ENCODE measurements at places on chromosomes 11 and 22.

- no peak for DNase-seq
These were observed 134.3 kb upstream of the C11orf58 start for GRCh38 chr11:16603890-16604793.

GRCh38 chr22:20783844-20784723 is 10.2 kb downstream of the SERPIND1 start:
- DNase-seq, result peak; percentile 22

DNA sequence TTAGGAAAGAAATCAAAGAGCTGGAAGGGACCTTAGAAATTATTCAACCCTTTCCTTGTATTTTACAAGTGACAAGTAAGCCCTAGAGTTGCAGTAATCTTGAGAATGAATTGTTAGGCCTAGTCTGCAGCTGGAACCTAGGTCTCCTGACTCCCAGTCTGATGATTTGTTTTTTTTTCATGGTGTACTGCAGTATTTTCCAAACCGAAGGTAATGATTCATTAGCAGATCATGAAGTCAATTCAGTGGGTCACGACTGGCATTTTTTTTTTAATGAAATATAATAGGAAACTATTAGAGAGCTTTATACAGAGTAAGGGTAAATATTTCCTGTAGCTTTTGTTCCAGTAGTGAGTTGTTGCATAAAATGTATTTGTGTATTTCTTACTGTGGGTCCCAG is 42.8 kb downstream of the EXT2 start:
- no peak for DNase-seq

- DNase-seq, result no peak
These were observed 79.1 kb downstream of the PICALM start for GRCh38 chr11:85989746-85990145.

GRCh38 chr22:20909543-20910303 is 7.5 kb upstream of the CRKL start:
- DNase-seq, result no peak

DNA sequence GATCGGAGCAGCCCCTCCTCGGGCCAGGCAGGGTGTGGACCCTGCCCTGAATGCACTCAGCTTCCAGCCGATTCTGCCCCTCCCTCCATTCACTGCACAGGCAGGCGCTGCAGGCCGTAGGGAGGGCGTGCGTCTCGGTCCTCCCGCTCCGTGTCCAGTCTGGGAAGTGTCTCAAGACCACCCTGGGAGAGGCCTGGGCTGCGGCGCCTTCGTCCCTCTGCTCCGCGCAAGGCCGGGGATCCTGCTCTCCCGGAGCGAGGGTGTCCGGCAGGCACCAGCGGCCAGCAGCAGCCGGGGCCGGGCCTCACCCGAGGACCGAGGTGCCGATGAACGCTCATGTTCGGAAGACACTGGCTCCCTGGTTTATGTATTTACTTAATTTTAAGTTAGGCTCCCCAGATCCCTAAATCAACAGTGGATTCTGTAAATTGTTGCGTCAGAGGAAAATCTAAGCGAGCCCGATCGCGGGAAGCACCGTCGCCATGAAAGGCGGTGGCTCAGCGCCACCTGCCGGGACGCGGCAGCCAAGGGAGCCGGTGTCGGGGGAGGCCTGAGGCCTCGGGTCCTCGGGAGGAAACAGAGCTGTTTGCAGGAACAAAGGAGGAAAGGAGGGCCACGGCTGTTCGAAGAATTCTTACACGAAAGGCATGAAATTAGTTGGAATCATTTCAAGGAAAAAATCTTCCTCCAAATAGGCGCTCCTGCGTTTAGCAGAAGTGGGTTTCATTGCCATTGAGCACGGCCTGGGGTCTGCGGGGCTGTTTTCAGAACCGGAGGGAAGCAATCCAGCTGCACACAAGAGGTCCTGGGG is 195.3 kb downstream of the BRD1 start:
- DNase-seq, result no peak

- DNase-seq, result no peak
These were observed 7.1 kb downstream of the DNHD1 start for GRCh38 chr11:6504166-6504565.

GRCh38 chr11:64327993-64328392 is 10.1 kb downstream of the PRDX5 start:
- DNase-seq, result no peak

DNA sequence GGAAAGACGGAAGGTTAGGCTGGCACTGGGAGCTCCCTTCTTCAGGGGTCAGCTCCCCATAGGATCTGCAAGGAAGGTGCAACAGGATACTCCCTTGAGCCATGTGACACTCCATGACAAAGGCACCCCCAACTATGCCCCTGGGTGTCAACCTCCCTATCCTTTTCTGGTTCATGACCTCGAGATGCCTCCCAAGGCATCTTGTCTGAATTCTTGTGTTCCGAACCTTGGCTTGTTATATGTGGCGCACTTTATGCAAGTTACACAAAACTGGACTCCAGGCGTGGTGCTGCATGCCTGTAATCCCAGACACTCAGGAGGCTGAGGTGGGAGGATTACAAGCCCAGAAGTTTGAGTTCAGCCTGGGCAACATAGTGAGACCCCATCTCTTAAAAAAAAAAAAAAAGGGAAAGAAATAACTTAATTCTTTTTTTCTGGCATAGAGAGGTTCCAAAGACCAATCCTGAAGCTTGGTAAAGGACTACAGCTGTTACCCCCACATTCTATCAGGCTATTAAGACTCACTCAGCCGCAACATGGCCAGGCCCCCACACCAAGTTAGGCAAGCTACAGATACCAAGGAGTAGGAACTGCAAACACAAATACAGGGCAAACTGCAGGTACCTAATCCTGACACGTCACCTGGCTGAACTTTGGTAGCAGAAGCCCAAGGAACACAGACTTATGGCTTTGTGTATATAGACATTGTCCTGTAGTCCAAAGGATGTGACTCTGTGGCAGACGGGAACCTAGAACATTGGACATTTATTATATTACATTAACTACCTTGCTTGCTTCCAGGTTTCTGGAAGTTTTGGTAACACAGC is 1.4 kb downstream of the C11orf24 start:
- DNase-seq, result no peak

DNA sequence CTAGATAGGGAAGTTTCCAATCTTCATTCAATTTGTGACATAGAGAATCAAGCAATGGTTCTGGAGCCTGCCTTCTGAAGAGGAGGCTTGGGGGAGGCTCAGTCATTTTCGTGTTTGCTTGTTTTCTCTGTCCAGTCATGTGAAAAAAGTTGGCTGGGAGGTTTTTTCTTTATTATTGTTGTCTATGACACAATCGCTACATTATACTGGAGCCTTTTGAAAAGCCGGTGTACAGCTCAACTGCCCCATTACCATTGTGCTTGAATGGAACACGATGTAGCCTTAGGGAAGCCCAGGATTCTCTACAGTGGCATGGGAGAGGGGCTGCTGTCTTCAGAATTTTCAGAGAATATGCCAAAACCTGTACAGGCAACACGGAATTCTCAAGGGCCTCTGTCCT is 57.9 kb upstream of the NCAM1 start:
- DNase-seq, result no peak

- no peak for DNase-seq
These were observed 88.4 kb downstream of the RSF1 start for GRCh38 chr11:77732143-77732542.

GRCh38 chr22:50176850-50177536 is 6.5 kb downstream of the PANX2 start:
- DNase-seq, result no peak

- no peak for DNase-seq
These were observed 21.5 kb upstream of the P2RY2 start for GRCh38 chr11:73196576-73196975.

DNA sequence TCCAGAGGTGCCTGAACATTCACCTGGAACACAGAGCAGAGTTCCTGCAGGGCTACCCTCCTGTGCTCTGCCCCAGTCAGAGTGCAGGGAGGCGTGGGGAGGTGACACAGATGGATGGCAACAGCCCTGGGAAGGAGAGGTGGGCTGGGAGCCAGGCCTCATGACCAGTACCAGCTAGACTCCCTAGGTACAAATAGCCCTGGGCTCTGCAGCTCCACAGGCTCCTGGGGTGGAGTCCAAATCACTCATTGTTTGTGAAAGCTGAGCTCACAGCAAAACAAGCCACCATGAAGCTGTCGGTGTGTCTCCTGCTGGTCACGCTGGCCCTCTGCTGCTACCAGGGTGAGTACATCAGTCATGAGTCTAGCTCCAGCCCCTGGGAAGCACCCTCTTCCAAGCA is at the start of gene SCGB1D2:
TSS of gene SCGB1D2 (plus strand) at position 219 of the 400 bp plus-strand sequence. CDS start at position 288, 69 bp downstream.
- DNase-seq, result no peak

DNA sequence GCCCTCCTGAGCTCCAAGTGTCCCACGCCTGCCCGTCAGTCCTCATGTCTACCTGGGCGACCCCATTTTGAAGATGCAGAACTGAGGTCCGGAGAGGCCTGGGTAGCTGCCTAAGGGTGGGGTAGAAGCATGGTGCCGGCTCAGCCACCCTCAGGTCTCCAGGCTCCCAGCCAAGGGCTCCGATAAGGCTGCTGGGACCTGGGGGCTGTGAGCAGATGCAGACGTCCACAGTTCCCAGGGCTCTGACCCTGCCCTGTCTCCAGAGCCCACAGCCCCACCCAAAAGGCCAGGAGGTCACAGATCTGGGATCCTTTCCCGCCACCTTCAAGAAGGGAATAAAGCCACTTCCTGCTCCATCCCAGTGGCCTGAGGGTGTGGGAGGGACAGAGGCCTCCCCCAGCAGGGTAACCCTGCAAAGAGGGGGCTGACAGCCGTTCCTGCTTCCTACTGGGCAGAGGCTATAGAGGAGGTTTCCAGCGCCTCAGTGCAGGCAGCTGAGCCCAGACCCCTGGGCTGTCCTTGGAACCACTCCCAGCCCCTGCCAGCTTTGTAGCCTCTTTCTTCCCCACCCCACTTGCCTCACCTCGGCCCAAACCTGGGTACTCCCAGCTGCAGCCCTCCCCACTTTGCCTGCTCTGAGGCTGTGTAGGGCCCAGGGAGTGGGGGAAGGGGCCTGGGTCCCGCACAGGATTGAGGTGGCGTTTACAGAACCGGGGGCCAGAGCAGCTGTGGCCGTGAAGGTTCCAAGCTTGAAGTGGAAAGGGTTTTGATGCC is 85.5 kb downstream of the CDKN1C start:
- DNase-seq, result no peak

DNA sequence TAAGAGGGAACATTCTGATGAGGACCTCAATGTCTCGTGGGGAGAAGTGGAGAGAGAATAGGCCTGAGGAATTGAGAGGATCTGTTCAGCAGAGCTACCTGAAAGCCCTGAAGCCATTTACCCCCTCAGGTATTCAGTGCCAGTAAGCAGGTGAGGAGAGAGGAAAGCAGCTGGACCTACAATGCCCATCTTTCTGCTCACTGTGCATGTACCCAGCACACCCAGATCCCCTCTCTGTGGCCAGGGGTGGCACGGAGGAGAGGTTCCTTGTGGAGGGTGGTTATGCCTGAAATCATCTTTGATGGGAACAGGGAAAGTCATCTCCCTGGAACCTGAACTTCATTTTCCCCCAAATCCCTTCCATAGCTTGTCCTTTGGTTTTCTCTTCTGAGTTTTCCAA is 277.8 kb upstream of the B3GAT1 start:
- no peak for DNase-seq

- DNase-seq, result no peak
These were observed 8.3 kb downstream of the SRSF8 start for GRCh38 chr11:95074792-95075563.

DNA sequence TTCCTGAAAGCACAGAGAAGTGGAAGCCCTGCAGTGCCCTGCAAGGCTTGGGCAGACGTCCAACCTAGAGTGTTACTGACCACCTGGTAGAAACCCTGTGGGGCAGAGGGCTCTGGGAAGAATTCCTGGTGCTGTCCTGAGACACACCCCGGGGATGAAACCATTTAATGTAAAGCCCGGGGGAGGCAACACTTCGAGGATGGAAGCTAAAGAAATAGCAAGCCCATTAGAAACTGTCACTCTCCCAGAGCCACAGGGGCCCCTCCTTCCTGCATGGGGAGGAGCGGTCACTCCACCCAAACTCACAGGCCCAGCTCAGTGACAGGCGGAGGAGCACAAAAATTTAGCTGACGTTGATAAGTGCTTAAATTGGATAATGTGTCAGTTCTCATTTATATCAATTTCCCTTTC is 57.6 kb downstream of the NRXN2 start:
- DNase-seq, result no peak

DNA sequence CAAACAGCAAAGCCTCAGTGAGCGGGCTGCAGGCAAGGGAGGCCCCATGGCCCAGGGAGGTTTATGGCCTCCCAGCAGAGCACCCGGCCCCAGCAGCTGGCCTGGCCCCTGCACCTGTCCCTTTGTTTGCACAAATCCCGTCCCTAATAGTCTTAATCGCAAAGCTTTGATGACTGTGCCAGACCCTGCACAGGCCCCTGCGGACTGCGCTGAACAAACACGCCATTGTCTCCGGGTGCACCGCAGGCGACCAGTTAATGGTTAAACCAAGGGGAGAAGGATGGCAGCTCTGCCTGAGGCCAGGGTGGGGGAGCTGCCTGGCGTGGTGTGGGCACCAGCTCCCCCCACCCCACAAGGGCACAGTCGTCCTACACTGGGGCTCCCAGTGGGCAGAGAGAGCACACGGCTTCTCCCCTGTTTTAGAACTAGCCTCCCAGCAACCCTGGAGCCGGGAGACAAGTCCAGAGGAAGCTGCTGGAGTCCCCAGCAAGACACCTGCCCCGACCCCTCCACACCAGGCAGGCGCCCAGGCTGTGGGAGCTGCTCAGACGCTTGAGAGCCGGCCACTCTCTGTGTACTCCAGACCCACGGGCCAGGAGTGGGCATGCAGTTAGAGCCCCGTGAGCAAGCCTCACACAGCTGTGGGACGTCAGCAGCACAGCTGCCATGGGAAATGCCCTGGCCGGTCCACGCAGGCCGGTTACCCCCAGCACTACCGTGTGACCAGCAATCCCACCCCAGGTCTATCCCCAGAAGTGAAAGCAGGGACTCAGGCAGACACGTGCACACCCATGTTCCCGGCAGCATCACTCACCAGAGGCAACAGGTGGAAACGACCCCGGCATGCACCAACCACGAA is 39.7 kb upstream of the TH start:
- no peak for DNase-seq

GRCh38 chr11:2863276-2863618 is 22.3 kb downstream of the CDKN1C start:
- DNase-seq, result no peak

GRCh38 chr11:3094223-3094824 is 37.1 kb upstream of the CARS1 start:
- no peak for DNase-seq

DNA sequence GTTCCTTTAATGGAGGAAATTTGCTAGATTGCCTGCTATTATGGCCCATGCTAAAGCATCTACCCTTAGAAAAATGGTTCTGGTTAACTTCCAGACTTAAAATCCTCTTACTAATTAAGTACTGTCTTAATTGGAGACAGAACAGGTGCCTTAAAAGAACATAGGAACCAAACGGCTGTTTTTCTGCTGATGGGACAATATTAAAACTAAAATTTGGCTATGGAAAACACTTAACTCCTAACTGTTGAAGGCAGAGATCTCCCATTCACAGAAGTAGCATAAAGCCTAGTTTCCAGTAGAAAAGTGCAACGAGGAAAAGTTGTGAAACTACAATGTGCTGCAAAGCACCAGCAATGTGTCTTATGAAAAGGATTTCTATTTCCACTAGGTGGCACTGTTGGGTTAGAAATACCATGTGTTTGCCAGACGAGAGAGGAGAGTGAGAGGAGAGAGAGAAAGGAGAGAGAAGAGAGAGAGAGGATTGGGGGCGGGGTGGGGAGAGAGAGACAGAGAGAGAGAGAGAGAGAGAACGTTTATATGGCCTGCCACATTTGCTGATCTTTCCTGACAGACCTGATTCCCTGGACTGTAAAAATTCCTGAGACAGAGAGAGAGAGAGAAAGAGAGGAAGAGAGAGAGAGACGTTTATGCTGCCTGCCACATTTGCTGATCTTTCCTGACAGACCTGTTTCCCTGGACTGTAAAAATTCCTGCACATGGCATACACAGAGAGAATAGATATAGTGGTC is 51.5 kb downstream of the FAM181B start:
- DNase-seq, result no peak

- DNase-seq, result no peak
These were observed 333.4 kb upstream of the MPPED2 start for GRCh38 chr11:30919389-30920152.
